ENCODE measurements at places on chromosomes 4 and X.

DNA sequence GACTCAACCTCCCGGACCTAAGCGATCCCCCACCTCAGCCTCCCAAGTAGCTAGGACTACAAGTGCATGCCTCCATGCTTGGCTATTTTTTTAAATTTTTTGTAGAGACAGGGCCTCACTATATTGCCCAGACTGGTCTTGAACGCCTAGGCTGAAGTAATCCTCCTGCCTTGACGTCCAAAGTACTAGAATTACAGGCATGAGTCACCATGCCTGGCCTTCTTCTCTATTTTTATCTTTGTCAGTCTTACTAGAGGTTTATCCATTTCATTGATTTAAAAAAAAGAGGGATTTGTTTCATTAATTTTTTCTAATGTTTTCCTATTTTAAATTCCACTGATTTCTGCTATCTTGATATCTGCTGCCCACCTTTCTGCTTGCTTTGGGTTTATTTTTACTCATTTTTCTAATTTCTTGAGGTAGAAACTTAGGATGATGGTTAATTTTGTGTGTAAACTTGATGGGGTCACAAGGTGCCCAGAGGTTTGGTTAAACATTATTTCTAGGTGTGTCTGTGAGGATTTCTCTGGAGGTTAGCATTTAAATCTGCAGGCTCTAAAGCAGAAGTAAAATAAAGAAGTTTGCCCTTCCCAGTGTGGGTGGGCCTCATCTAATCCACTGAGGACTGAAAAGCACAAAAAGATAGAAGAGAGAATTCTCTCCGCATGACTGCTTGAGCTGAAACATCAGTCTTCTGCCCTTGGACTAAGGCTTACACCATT lies 116.2 kb upstream of the DCLK2 start:
- DNase-seq, result no peak

DNA sequence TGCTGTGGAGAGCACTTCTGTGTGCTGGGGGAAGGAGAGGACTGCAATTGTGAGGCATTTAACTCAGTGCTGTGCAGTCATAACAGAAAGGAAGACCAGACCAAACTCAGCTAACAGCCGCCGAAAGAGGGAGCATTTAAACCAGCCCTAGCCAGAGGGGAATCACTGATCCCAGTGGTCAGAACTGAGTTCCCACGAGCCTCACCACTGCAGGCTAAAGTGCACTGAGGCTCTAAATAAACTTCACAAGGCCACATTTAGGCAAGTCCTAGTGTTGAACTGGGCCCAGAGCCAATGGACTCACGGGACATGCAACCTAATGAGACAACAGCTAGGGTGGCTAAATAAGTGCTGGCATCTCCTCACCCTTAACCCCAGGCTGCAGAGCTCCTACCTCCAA lies 20.4 kb downstream of the IQCM start:
- DNase-seq, result no peak

GRCh38 chrX:150696866-150697265 lies 3.7 kb downstream of the MTMR1 start:
- no peak for DNase-seq

DNA sequence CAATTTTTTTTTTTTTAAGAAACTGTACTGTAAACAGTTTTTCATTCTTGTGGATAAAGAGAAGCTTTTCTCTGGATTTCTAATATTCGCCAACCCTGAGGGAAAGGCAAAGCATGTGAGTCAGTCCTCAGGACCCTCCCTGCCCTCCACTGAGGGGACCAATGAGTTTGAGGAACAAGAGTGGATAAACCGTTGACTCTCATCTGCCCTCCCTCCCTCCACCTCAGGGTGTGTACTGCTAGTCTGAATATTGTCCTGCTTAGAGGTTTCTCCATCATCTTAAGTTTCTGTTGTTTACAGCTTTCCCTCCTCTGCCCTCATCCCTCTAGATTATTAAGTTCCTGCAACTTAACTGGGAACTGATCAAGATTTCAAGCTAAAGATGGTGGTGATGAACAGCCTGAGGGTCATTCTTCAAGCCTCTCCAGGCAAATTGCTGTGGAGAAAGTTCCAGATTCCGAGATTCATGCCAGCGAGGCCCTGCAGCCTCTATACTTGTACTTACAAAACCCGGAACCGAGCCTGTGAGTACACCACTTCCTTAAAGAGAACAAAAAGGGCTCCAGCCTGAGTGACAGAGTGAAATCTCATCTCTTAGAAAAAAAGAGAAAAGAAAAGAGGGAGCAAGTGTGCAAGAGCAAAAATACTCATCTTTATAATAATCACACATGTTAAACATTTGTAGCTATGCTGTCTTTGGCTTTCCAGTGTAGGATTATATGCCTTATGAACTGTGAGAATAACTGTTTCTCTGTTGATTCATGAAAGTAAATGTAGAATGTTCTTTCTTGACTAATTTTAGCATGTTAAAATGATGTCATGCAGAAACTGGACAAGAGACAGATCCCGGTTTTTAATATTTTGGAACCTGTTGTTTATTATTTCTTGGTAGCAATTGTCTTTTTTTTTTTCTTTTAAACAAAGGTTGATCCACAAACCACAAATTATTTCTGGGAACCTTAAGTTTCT lies 11.9 kb downstream of the CA5B start:
- no peak for DNase-seq

DNA sequence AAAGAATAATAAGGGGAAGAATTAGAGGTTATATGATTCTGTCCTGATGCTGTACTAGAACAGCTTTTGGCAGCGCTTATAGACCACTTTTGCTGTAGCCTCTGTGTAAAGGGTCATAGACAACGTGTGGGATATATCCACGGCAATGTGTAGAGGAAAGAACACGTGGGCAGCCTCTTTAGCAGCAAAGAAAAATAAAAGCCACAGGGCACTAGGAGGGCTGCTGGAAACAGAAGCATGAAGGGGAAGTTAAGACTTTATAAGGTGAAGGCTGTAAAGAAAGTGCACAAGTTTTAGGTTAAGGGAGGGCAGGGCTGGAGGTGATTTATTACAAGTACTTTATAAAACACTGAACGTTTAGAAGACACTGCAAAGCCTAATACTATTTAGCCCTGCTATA lies 20.1 kb upstream of the PHEX start:
- DNase-seq, result no peak

- DNase-seq, result no peak
These were observed 7.9 kb downstream of the FRMD7 start for GRCh38 chrX:132119821-132120515.

DNA sequence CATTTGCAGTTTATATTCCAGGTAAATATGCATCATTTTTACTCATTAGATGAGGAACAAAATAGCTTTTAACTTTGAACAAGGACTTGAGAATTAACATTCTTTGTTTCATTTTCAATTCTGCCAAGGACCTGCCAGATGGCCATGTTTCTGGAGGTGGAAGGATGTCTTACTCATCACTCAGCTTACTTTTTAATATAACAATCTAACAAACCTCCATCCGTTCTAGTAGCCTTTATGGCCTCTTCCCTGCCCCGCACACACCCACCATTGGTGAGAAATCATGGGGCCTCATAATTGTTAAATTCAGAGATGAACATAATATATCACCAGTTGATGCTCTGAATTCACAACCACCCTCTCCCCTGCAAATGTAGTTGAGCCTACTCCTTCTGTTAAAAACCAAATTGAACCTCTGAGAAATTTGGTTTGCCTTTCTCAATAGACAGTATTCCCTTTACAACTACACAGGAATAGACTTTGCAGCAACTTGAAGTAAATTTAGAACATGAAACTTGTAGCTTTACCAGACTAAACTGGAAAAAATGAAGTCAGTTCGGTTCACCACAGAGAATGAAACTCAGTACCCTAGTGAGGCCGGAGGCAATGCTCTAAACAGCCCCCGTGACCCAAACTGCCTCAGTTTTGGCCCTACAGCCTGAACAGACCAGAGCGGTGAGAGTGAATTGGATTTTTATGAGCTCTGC lies 50.1 kb upstream of the ACSL4 start:
- DNase-seq, result no peak

DNA sequence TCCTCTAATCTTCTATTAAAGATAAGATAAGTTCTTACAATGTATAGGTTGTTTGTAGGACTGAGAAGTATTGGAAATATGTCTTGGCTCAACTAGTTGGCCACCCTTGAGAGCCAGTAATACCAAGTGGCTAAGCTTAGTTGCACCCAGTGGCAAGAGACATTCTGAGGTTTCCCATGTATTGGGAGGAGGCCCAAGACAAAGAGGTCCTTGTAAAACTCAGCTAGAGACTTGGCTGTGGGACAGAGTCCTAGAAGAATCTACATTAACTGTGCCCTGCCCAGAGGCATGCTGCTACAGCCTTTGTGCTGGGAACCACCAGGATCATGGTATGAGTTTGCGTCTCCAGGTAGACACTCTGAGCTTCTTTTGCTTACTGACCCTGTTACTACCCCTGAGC lies 41.9 kb upstream of the SLC4A4 start:
- no peak for DNase-seq

- DNase-seq, result no peak
These were observed 225.1 kb downstream of the FAM47A start for GRCh38 chrX:33906971-33907370.

DNA sequence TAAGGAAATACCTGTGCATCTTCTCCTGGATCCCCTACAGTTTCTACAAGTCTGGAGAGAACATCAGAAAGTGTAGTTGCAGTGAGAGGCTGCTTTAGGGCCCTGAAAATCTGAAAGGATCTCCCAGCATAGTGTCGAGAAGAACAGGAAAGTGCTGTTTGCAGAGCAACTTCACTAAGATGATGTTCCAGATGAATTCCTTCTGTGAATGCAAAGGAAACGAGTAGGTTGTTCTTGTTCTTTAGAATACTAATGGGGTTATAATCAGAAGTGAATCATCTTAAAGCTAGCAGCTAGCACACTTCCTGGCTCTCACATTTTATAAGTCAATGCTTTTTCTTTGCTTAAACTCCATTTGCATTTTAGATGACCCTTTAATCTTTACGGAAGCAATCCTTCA lies 53.7 kb downstream of the ZAR1 start:
- no peak for DNase-seq

DNA sequence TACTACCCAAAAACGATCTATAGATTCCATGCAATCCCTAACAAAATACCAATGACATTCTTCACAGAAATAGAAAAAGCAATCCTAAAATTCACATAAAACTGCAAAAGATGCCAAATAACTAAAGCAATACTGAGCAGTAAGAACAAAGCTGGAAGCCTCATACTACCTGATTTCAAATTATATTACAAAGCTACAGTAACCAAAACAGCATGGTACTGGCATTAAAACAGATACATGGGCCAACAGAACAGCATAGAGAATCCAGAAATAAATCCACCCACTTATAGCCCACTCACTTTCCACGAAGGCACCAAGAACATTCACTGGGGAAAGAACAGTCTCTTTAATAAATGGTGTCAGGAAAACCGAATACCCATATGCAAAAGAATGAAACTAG lies 74.7 kb downstream of the PHF8 start:
- no peak for DNase-seq

GRCh38 chr4:80913381-80913780 lies 117.1 kb upstream of the BMP3 start:
- no peak for DNase-seq

GRCh38 chr4:79827283-79827682 lies 245.7 kb downstream of the ANTXR2 start:
- no peak for DNase-seq

- no peak for DNase-seq
These were observed 425.7 kb downstream of the GPAT3 start for GRCh38 chr4:83961575-83961974.

All from NCI-H774 (cell line).